ENCODE measurements at places on chromosomes 12 and 14.

GRCh38 chr12:87317302-87317701 lies 711.9 kb downstream of the C12orf50 start:
- no peak for DNase-seq

DNA sequence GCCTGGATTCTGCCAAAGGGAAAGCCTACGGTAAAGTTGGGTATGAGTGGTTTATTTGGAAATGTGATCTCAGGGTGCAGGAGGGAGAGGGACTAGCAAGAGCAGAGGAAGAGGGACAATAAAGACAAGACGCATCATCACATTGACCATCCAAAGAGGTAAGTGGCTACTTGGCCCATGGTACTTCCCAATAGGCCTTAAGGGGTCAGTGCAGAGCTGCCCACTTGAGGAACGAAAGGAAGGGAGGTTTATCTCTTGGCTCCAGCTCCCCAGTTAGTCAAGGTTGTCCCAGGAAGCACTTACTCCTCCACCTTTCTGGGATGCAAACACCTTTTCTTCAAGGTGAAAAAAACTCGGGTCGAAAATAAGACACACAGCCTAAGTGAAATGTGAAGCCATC lies 323.9 kb downstream of the TMEM132D start:
- no peak for DNase-seq

- DNase-seq, result no peak
These were observed 76.5 kb downstream of the TGFB3 start for GRCh38 chr14:75905147-75905904.

GRCh38 chr12:128803788-128804187 lies 20.0 kb downstream of the SLC15A4 start:
- DNase-seq, result no peak

GRCh38 chr14:66468778-66469367 lies 17.3 kb upstream of the CCDC196 start:
- no peak for DNase-seq

GRCh38 chr14:75254381-75254822 lies 24.2 kb upstream of the FOS start:
- DNase-seq, result no peak

GRCh38 chr14:103104654-103105452 lies 10.3 kb downstream of the EXOC3L4 start:
- peak; percentile 76 for DNase-seq

DNA sequence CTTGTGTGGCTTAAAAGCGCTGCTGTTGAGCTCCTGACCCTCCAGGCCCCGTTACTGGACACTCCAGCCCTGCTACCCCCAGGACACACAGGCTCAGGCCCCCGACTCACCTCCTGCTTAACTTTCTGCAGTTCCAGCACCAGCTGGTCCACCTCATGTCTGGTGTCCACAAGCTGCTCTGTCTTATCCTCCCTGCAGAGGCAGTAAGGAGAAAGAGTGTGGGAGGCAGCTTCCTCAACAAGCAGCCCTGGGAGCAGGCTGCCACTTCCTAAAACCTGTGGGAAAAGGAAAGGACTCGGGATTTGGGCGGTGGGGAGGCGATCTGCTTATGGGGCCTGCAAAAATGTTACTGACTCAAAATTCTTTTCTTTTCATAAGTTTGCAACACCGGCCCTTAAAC lies 79.2 kb downstream of the CCDC88C start:
- no peak for DNase-seq

DNA sequence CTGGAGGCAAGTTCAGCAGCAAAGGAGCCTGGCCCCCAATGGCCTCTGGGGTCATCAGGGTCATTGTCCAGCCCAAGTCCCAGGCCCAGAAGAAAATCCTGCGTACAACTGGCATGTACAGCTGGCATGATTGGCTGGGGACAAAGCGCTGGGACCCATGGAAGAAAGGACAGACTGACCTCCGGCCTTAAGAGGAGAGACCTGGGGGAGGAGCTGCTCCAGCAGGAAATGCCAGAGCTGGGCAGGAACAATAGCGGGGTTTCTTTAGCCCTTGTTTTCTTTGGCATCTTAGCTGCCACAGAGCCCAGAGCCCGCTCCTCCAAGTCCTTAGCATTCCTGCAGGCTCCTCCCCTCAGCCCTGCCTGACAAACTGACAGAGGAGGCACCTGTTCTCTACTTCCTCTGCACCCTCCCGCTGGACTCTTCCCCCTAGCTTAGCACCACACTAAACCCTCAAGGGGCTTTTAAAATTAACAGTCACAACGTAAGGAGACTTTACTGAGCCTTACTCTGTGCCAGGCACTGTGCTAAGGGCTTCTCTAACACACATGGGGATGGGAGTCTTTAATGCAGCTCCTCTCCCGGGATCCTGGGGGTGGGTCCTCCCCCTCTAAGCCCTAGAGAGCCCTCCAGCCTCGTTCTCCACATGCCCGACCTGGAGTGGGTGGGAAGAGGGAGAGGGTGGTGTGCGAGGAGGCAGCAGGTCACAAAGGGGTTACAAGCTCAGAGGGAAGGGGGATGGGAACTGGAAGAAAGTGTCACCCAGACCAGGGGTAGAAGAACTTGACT lies 1.8 kb upstream of the AQP5 start:
- no peak for DNase-seq

All from stimulated activated CD4-positive, alpha-beta T cell treated with anti-CD3 and anti-CD28 coated beads, Interleukin-2, amount 100 ng/mL, for 48 hours (primary cell).